Activated CD4-positive, alpha-beta T cell treated with anti-CD3 and anti-CD28 coated beads for 1 hour (primary cell): ENCODE measurements at places on chromosomes 7 and 10.

GRCh38 chr10:1869861-1870260, 132.5 kb upstream of the ADARB2 start:
- DNase-seq, result no peak

DNA sequence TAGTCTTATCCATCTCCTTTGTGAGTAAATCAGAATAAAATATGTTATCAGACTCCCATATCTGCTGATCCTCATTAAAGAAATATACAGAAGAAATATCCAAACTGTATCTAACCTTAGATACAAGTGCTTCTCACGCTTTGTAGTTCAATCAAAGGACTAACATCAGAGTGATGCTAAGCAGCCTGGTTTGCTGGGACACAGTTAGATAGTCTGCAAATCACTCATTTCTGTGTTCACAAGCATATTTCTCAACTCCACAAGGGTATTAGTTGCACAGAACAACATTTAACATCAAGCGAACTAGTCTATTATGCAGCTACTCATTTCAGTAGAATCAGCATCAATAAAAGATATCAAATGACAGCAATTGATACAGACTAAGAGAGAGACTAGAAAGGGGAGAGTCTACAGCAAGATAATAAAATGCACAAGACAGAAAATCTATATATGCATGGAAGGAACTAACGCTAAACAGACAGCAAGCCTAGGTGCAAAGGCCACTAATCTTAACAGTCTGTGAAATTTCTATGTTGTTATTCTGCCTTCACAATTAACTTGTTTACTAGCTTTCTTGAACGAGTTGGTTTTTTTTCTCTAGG, 30.0 kb downstream of the DNAJC12 start:
- no peak for DNase-seq

DNA sequence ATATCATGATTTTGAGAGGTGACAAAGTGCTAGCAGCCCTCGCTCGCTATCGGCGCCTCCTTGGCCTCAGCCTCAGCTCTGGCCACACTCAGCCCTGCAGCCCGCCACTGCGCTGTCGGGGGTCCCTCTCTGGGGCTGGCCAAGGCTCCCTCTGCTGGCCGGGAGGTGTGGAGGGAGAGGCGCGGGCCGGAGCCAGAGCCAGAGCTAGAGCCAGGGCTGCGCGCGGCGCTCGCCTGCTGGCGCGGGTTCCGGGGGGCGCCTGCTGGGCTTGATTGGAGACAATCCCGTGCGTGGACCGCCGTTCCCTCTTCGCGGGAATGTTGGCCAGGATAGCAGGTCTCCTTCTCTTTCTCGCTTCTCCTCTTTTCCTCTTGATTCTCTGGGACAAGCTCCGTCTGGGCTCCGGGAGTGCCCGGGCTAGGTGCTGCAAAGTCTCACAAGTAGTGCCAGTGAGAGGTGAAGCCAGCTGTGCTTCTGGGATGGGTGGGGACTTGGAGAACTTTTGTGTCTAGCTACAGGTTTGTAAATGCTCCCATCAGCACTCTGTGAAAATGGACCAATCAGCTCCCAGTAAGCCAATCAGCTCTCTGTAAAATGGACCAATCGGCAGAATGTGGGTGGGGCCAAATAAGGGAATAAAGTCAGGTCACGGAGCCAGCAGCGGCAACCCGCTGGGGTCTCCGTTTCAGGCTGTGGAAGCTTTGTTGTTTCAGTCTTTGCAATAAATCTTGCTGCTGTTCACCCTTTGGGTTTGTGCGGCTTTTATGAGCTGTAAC, 43.4 kb upstream of the ELMO1 start:
- DNase-seq, result no peak

DNA sequence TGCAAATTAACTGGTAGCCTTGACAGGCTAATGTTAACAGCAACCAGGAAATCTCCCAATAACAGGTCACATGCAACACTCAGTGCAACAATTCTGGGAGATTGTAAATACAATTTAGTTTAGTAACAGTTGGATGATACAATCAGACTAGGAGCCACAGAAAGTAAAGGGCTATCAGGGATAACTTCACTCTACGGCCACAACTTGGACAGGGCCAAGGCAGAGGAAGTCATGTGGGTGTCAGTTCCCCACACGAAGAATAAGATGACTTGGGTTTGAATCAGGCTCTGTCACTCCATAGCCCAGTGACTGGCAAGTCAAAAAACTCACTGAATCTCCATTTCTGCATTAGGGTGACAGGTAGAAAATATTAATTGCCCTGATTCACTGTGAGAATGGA, 217.3 kb upstream of the CCDC6 start:
- no peak for DNase-seq

- no peak for DNase-seq
These were observed 3.8 kb upstream of the AOAH start for GRCh38 chr7:36728143-36728542.

DNA sequence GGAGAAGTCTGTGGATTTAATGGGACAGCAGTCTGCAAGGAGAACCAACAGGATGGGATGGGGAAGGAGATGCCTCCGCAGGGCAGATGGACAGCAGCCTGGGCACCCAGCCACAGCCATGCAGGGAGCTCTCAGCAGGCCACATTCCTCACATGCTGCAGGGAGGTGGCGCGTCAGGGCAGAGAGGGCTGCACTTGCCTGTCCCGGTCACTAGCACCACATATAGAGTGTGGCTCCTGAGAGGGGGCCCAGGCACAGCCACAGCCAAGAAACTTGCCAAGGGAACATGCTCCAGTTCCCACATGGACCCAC, 86.8 kb upstream of the ZMIZ1 start:
- DNase-seq, result no peak

GRCh38 chr7:151509670-151510333, 9.9 kb downstream of the RHEB start:
- DNase-seq, result no peak

GRCh38 chr10:99930731-99931550, 78.8 kb downstream of the DNMBP start:
- DNase-seq, result no peak

DNA sequence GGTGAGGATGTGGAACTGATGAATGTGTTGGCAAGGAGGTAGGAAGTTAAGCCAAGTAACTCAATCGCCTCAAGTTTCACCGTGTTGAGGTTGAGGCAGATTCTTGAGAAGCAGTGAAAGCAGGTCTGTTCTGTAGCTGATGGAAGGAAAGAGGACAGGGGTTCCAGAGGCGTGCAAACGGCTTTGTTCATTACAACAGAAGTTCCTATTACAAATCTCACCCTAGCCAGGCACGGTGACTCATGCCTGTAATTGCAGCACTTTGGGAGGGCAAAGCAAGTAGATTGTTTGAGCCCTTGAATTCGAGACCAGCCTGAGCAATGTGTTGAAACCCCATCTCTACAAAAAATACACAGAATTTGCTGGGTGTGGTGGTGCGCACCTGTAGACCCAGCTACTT, 36.9 kb upstream of the PTF1A start:
- no peak for DNase-seq

GRCh38 chr7:83178796-83179195, 16.1 kb upstream of the PCLO start:
- DNase-seq, result no peak

DNA sequence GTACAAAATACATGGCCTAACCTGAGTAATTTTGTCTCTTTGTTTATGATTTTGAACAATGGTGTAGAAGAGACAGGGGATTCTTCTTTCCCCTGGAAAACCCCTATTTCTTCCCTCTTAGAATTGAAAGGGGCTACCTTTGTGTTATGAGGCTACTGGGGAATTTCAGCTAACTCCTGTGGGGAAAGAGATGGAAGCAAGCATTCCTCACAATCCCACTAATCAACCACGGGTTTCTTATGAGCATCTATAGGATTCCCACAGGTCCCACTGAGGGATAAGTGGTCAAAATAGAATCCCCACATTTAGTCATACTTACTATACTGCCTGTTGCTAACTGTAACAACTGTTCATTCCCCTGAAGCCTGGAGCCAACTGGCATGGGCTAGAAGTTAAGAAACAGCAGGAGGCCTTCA, 32.2 kb upstream of the ITGB8 start:
- no peak for DNase-seq

- no peak for DNase-seq
These were observed 1.3 kb downstream of the CLIP2 start for GRCh38 chr7:74290553-74290950.

GRCh38 chr10:124977648-124978375, 35.9 kb downstream of the ZRANB1 start:
- no peak for DNase-seq

GRCh38 chr10:69364232-69364940, 52.3 kb downstream of the TACR2 start:
- DNase-seq, result no peak

- no peak for DNase-seq
These were observed 687 bp downstream of the EPDR1 start for GRCh38 chr7:37920849-37921805.
